ENCODE measurements at places on chromosomes 16 and 17.
A peak's percentile ranks its signal among the peaks of the same experiment; 100 is the strongest.

DNA sequence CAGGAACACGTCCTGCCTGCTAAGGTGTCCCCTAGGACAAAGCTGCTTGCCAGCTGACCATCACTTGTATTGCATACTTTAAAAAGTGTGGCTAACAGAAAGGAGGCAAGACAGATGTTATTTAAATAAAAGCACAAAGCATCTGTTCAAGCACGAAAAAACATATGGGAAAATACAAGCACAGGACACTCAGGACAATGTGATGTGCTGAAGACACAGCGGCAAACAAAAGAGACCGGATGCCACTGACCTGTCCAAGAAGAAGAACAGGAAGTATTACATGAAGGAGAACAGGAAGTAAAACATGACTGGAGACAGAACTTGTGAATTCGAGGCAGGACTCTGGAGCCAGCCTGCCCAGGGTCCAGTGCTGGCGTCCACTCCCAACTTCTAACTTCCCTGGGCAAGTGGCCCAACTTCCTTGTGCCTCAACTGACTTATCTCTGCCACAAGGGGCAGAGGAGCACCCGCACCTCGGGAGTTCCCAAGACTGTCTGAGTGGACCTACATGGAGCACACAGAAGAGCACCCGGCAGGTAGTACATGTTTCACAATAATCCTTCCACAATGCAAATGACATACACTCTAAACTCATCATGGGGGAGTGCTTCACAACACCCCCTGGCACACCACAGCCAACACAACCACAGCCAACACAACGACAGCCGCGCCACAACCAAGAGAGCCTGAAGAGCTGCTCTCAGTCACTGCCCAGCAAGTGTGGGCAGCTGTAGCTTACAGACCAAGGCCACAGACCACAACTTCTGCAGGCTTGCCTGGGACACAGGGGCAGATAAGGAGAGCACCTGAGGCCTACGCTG is 36.6 kb downstream of the ANKRD11 start:
- DNase-seq, result no peak

GRCh38 chr17:65637786-65638185 is 76.3 kb upstream of the AXIN2 start:
- DNase-seq, result no peak

- no peak for DNase-seq
Measured at GRCh38 chr17:49633250-49633649, 44.6 kb downstream of the SPOP start.

GRCh38 chr17:77115947-77116346 is 24.8 kb upstream of the SEC14L1 start:
- no peak for DNase-seq

GRCh38 chr16:17305694-17306093 is 165.1 kb downstream of the XYLT1 start:
- DNase-seq, result no peak

DNA sequence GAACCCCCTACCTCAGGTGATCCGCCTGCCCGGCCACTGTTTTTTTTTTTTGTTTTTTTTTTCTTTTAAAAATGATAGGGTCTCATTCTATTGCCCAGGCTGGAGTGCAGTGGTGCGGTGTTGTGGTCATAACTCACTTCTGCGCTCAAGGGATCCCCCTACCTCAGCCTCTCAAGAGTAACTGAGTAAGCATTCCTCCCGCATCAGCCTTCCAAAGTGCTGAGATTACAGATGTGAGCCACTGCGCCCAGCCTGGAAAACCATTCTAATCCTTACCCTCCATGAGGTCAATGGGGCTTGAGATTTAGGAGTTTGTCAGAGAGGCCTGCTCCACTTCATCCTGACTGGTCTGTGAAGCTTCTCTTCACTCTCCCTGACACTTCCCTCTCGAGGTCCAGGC is 12.5 kb downstream of the ERAL1 start:
- DNase-seq, result no peak

DNA sequence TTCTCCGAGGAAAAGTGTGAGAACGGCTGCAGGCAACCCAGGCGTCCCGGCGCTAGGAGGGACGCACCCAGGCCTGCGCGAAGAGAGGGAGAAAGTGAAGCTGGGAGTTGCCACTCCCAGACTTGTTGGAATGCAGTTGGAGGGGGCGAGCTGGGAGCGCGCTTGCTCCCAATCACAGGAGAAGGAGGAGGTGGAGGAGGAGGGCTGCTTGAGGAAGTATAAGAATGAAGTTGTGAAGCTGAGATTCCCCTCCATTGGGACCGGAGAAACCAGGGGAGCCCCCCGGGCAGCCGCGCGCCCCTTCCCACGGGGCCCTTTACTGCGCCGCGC is at the start of gene ERBB2:
Gene ERBB2, plus strand, starts transcription at position 247 of the 330 bp plus-strand sequence. CDS start 175 bp downstream, outside the sequence.
- no peak for DNase-seq

- no peak for DNase-seq
Measured at GRCh38 chr17:65593855-65594845, 32.7 kb upstream of the AXIN2 start.

GRCh38 chr17:49358641-49359247 is 3.3 kb downstream of the ZNF652 start:
- DNase-seq, result no peak

DNA sequence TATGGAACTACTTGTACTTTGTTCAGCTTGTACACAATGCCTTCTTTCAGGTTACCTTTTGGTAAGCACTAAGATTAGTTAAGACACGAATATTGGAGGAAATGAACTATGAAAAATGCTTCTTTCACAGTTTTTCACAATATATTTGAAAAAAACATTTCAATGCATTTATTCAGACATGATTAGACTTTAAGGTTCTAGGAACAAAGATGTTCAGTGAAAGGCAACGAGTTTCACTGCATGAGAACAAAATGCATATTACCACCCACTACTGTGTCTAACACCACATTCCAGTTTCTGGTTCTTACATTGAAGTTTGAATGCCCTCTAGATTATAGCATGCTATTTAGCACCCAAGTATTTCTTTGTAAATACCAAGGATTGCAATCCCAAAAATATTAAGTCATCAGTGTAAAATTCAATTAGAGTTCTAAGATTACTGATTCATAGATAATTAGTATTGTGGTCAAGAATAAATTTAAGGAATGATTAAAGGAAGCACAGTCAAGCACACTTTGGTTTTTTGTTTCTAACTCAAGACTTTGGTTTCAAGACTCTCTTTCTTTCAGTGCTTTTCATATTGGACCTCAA is 261.7 kb downstream of the CEP112 start:
- no peak for DNase-seq

DNA sequence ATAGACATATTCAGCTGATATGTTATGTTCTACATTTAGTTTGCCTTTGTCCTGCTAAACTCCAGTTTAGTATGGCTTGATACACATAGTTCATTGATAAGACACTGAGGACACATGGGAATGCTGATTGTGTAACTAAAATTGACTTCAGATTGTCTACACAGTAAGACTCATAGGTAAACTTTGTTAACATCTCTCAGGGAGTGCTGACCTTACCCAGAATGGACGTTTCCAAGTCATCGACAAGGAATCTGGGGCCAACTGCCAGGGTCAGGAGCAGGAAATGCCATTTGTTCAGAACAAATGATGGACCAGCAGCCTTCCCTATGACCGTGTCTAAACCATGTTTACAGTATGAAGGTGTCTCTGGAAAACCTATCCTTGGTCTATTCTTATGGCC is 58.7 kb downstream of the DYNLRB2 start:
- DNase-seq, result no peak

- peak; percentile 43 for DNase-seq
Measured at GRCh38 chr17:66313995-66314659, 11.7 kb downstream of the PRKCA start.

Data from stimulated activated CD4-positive, alpha-beta T cell treated with anti-CD3 and anti-CD28 coated beads, Interleukin-1b, Interleukin-23, amount 100 ng/mL, for 24 hours (primary cell).